ENCODE measurements at places on chromosomes 1 and 21. TPM values are rescaled to one million over a fixed set of nuclear protein-coding genes. Genes with fewer than 3 reads are reported as not detected.

MAP7D1 gene
- total RNA-seq: 133 TPM

TNFRSF9 gene
- 0.36 TPM for total RNA-seq

ACTA1 gene
- 46.8 TPM for total RNA-seq

BMP8B gene
- 1.4 TPM for total RNA-seq

TFAP2E gene
- total RNA-seq: 0.71 TPM

S100A1 gene
- total RNA-seq: 0.69 TPM

SYT6 gene
- not detected for total RNA-seq

PIGM gene
- total RNA-seq: 6.7 TPM

SMIM1 gene
- total RNA-seq: 5.6 TPM

FBXO28 gene
- 27.4 TPM for total RNA-seq

REN gene
- not detected for total RNA-seq

CRYBG2 gene
- 0.27 TPM for total RNA-seq

FAM89A gene
- total RNA-seq: 11.5 TPM

PRRX1 gene
- total RNA-seq: 159 TPM

AKNAD1 gene
- 0.72 TPM for total RNA-seq

USH2A gene
- not detected for total RNA-seq

FALEC gene
- total RNA-seq: 0.99 TPM

TOR1AIP1 gene
- 68.3 TPM for total RNA-seq

EPHB2 gene
- 16.6 TPM for total RNA-seq

KMO gene
- 2.5 TPM for total RNA-seq

SYT14 gene
- total RNA-seq: not detected

KLF17 gene
- 0.16 TPM for total RNA-seq

SERTAD4 gene
- total RNA-seq: 4.5 TPM

ITLN2 gene
- total RNA-seq: not detected

LRRC3 gene
- 5.3 TPM for total RNA-seq
